ENCODE measurements at places on chromosomes 13 and 19.

DNA sequence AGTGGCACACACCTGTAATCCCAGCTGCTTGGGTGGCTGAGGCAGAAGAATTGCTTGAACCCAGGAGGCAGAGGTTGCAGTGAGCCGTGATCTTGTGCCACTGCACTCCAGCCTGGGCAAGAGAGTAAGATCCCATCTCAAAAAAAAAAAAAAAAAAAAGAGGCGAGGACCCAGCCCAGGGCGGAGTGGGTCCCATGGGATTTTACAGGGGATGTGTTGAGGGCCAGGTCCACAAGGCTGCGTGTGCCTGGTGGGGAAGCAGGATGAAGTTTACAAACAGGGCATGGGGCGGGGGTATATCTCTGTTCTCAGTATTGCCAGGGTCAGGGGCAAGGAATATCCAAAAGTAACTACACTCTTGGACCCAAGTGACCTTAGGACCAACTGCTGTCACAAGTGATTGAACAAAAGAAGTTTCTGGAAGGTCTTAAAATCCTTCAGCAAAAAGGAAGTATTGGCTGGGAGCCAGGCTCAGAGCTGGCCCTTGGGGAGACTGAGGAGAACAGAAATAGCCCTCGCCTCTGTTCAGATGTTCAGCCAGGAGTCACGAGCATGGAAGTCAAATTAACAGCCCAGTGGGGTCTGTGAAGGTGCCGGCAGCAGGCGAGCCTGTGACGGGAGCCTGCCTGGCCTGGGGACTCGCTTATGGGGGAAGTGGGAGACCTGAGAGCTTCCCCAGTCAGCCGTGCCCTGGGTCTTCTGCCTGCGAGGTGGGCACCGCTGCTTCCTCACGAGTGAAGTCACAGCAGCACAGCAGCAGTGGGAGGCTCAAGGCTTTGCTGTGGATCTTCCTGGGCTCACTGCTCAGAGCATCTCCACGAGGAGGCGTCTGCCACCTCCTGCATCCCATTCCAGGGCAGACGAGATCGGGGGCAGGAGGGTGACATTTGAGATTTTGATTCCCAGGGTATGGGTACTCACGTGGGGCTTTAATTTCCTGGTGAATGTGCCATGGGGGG lies 6.4 kb downstream of the MYO9B start:
- DNase-seq, result no peak

DNA sequence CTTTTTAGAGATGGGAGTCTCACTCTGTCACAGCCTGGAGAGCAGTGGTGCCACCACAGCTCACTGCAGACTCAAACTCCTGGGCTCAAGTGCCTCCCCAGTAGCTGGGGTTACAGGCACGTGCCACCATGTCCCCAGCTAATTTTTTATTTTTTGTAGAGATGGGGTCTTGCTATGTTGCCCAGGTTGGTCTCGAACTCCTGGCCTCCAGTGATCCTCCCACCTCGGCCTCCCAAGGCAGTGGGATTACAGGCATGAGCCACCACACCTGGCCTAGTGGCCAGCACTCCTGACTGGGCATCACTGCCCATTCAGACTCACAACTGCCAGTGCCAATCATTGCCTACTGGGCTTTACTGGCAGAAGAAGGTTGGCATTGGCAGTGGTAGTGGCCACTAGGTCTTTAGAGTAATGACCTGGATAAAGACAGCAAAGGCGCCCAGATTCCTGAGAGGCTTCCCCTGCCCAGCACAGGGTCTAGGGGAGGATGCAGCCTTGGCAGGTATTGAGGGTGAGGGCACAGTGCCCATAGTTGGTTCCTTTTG lies 26.8 kb upstream of the SLC7A10 start:
- DNase-seq, result no peak

- no peak for DNase-seq
These were observed 1207.7 kb downstream of the SLITRK1 start for GRCh38 chr13:82674546-82674945.

GRCh38 chr19:15378534-15379082 lies 979 bp downstream of the AKAP8 start:
- DNase-seq, result no peak

GRCh38 chr13:88857256-88857655 lies 1186.1 kb downstream of the SLITRK5 start:
- DNase-seq, result no peak

GRCh38 chr13:58926858-58927257 lies 1236.9 kb downstream of the DIAPH3 start:
- DNase-seq, result no peak

DNA sequence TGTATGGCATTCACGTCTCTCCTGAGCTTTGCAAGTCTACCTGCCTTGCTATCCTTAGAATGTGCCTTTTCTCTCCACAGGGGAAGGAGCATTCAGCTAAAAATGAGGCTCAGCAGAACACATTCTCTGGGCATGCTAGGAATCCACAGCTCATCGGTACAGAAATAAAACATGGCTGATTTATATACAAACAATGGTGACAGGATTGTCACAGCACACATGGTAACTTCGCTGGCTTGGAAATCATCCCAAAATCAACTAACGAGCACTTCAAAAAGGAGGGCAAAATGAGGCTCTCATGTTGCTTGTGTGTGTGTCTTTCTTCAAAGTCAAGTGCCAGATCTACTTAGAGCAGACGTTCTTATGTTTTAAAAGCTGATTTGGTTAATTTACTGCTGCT lies 373.0 kb downstream of the FGF14 start:
- no peak for DNase-seq

- no peak for DNase-seq
These were observed 5.4 kb upstream of the NTN5 start for GRCh38 chr19:48678201-48678600.

DNA sequence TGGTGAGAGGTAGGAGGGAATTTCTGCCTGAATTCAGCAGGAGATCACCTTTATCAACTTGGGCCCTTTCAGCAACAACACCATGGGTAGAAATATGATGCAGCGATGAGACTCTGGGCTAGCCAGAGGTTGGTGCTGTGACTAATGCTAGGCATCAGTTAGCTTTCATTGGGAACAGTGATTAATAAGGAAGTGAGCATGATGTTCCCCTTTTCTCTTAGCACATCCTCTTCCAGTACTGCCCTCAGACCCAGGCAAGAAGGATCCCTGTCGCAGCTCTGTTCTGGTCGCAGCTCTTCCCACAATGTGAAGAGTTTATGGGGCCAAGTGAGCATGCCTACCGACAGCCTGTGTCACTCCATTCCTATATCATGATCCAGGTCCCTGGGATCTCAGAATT lies 100.5 kb downstream of the FLT1 start:
- no peak for DNase-seq

DNA sequence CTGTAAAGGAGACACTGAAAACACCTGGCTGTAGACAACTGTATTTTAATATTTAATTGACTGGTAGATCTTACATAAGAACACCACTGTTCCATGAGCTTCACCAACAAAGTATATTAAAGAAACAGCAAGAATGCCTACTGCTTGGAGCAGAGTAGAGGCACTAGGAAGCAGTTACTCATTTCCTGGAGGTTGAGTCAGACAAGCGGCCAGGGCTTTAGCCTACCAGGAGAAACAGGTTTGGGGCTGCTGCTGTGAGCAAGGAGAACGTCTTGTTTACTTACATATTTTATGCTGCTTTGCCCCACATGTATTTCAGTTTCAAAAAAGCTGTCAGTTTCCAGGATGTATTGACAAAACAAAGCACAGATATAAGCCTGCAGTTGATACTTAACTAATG lies 33.4 kb downstream of the ALG5 start:
- no peak for DNase-seq

DNA sequence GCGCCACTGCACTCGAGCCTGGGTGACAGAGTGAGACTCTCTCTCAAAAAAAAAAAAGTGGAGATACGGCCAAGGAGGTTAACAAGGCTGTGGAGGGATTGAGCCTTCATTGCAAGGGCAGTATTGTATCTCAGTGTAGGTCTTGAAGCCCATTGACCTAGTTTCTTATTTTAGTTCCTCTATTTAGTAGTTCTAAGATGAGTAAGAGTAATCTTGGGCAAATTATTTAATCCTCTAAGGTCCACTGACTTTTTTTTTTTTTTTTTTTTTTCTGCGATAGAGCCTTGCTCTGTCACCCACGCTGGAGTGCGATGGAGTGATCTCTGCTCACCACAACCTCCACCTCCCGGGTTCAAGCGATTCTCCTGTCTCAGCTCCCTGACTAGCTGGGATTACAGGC lies 14.3 kb upstream of the ILF3 start:
- DNase-seq, result no peak

GRCh38 chr13:20401531-20401930 lies 124.1 kb downstream of the CRYL1 start:
- DNase-seq, result no peak

DNA sequence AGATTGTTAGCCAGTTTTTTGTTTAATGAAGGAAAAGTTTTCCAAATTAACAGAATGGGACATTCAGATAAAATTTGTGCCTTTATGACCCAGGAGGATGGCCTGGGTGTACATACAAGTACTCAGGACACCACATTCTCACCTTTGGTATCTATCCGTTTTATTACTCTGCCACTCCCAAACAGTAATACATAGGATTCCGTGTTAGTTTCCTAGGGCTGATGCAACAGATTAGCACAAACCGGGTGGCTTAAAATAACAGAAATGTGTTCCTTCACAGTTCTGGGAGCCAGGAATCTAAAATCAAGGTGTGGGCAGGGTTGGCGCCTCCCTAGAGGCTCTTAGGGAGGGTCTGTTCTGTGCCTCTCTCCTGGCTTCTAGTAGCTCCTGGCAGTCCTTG lies 129.9 kb downstream of the GGACT start:
- no peak for DNase-seq

DNA sequence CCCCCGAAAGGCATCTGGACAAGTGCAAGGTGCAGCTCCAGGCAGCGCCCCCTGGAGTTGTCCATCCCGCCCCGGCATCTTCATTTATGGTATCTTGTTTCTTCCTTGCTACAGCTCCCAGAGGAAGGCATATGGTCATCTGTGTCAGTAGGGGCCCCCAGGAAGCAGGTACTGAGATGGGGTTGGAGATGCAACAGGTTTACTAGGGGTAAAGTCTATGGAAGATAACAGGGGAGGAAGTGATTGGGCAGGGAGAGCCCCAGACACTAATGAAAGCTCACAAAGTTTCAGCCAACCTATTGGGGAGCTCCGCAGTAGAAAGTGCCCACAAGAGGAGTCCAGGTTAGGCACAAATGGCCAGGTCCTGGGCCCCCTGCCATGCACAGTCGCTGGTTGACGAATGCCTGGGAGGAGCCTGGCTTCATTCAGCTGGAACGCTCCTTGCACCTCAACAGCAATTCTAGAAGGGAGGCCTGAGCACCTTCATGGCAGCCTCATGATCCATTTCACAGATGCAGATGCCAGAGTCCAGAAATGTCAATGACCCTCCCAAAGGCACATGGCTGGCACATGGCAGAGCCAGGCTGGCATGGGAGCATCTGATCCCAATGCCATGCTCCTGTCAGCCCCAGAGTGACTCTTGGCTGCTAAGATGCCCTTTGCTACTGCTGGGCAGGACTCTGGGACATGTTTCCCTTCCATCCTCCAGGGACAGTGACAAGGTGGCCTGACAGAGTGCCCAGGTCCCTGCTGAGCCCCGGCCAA lies 23.8 kb upstream of the PEPD start:
- DNase-seq, result no peak

- DNase-seq, result no peak
These were observed 3.5 kb upstream of the ZNF701 start for GRCh38 chr19:52566588-52566987.

GRCh38 chr19:6988257-6988656 lies 33.0 kb downstream of the MBD3L2B start:
- no peak for DNase-seq

GRCh38 chr13:103788061-103788652 lies 721.9 kb upstream of the SLC10A2 start:
- no peak for DNase-seq

DNA sequence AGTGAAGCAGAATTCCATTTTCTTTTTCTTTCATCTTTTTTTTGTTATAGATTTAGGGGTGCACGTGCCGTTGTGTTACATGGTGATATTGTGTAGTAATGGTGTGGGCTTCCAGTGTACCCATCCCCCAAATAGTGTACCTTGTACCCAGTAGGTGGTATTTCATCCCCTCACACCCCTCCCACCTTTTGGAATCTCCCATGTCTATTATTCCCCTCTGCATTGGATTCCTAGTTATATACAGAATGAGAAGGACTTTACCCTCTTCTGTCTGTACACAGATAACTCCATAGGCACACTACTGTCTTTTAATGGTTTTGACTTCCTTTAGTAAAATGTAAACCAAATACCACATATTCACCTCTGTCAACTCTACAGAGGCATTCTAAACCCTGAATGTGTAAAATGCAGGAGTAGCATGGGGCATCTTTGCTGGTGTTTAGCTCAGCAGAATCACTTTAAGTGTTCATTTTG lies 28.0 kb downstream of the FRY start:
- no peak for DNase-seq

Data from thymus (tissue), 14 donors.